ENCODE measurements at places on chromosomes 1 and 21.

DNA sequence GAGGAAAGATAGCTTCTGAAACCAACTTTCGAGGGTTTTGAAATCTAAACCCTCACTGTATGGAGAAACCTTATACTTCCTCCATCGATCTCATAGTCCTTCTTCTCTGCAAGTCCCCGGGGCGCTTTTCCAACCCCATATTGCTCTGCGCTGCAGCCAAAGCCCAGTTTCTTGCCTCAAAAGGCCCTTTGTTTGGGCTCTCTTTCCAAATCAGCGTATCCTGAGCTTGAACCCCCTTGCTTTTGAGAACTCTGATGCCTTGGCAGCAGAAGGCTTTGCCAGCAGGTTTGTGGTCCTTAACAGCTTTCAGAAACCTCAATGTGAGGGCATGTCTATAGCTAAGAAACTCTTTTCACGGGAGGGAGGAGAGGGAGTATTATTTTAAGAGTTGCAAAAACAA, 21.6 kb downstream of the PLPP3 start:
- no peak for DNase-seq

GRCh38 chr1:12275370-12275769, 45.5 kb downstream of the VPS13D start:
- DNase-seq, result no peak

DNA sequence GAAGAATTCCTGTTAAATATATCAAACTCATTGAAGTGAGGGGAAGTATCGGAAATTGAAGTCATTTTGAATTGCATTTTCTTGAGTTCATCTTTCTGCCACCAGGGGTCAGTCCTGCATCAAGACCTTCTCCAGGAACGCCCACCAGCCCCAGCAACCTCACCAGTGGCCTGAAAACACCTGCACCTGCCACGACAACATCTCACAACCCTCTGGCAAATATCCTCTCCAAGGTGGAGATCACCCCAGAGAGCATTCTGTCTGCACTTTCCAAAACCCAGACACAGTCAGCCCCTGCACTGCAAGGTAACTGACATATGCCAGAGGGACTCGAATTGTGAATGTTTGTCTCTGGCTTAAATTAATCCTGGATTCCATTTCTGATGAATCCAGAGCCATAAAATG, 22.8 kb upstream of the TARS2 start:
- DNase-seq, result peak; percentile 84

- DNase-seq, result no peak
Measured at GRCh38 chr21:27040738-27041469, 74.0 kb upstream of the ADAMTS5 start.

GRCh38 chr1:201551877-201552731, 13.2 kb downstream of the NAV1 start:
- DNase-seq, result no peak

DNA sequence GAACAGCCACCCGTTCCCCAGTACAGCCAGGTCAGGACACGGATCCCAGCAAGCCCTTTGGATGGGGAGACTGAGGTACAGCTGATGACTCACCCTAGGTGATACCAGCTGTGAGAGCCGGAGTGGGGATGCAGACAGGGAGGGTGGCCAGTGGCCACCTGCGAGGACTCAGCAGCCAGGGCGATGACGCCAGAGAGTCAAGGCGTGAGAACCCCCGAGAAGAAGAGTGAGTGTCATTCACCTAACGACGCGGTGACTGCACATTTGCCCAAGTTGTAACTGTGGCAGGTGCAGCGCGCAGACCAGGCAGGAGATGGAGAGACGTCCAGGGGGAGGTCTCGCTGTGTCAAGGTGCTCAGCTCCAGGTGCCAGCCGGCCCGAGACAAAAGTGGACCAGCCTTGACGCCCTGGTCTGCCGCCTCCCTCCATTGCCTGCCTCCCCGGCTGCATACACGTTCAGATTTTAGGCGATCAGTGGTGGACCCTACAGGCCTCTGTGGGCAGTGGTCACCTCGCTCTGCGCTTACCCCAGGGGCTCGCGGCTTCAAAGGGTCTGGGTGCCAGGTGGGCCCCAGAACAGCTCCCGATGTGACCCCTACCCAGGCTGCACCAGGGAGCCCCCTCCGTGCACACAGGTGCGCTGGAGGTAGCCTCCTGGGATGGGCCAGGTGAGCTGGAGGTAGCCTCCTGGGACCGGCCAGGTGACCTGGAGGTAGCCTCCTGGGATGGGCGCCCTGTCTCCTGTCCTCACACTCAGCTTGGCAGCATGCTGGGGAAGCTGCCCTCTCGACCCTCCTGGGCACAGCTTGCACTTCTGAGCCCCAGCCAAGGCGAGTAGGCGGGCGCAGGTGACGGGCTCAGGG, 11.9 kb downstream of the LRRC3 start:
- no peak for DNase-seq
